ENCODE measurements at places on chromosomes 3 and 15.

GRCh38 chr3:163766112-163766511 is 1312.2 kb downstream of the SI start:
- DNase-seq, result no peak

- no peak for DNase-seq
These were observed 7.5 kb downstream of the CHL1 start for GRCh38 chr3:204102-204501.

- DNase-seq, result no peak
These were observed 1.5 kb upstream of the CDHR4 start for GRCh38 chr3:49801160-49801559.

DNA sequence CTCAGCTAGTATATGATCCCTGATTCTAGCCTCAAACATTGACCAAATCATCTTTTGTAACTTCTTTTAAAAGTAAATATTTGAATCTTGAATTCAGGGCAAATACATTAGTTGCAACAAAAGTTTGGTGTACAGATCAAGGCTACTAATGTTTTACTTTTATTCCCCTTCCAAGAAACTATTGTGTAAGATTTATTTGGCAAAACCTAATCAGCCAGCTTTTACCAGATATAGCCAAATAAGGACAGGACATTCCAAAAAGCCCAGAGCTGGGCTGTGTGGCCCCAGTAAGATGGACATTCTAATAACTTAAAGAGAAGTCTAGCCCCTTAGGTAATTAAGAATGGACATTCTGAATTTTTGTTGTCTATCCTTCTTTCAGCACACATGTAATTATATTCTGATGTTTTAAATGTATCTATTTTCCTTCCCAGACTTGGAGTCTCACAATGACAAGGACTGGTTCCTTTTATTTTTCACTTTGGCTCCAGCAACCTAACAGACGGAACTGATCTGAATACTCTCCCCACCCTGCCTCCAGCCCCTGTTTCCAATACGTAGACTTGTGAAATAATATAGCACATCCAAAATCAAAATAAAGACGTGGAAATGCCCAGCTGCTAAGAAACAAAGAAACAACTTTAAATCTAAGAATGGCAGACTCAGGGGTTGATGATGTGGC is 48.1 kb downstream of the STARD5 start:
- no peak for DNase-seq

- no peak for DNase-seq
These were observed 28.1 kb downstream of the PRKAR2A start for GRCh38 chr3:48819234-48820221.

GRCh38 chr3:187077537-187077936 is 61.8 kb downstream of the RPL39L start:
- DNase-seq, result no peak

DNA sequence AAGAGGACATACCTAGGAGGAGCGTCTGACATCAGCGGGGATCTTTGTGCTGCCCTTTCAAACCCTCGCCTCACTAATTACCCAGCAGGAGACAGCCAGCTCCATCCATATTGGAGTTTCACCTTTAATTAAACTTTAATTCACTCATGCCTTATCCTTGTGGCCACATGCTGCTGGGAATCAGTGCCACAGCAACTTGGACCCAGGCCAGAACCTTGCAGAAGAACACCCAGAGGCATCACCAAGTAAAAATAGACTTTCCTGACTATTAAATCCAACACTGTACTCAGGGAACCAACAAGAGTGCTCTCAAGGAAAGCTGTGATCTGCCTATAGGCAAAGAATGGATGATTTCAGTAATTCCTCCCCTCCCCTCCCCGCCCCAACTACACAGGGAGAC is 23.9 kb downstream of the EIF1B start:
- no peak for DNase-seq

DNA sequence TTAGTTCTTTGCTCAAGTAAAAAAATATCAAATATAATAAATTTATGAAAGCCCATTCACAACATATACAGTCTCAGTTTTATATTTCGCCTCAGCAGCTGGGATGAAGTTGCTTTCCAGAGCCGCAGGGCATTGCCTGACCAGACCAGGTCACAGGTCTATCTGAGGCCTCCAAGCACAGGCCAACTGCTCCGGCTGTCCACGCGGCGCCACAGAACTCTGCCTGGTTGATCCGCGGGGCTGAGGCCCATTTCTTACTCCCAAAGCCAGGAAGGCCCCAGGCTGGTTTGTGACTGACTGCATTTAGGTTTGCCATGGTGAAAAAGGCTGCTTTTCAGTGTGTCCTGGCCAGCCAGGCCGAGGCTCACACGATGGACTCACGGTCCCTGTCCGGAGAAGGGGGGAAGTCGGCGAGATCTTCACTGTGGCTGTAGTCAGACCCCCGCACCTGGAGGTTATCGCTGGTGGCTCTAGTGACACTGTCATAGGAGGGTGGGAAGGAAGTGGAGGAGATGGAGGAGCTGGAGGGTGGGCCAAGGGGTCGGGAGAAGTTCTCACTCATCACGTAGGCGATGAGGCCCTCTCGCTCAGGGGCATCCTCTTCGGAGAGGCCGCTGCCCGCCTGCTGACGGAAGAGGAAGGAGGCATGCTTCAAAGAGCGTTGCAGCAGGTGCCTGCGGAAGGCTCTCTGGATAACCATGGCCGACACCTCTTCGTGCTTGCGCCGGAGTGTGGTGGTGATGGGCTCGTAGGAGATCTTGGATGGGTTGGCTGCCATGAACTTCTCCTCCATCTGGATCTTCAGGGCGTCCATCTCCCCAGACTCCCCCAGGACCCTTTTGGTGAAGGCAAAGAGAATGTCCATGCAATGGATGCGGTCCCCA is 54.1 kb downstream of the EXOG start:
- no peak for DNase-seq

DNA sequence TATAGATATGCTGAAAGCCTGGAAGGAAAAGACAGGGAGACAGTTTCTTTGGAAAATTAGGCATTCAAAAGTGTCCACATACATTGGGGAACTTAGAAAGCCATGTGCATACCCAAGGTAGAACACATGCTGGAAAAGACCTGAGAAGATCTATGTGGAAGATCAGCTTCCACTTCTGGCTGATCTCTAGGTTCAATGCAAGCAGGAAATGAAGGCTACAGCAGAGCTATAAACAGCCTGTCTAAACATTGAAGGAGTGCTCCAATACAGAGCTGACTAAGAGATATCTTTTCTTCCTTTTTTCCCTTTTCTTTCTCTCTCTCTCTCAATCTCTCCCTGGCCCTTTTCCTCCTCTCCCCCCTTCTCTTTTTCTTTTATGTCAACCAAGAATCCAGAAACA is 73.6 kb upstream of the TCF12 start:
- no peak for DNase-seq

DNA sequence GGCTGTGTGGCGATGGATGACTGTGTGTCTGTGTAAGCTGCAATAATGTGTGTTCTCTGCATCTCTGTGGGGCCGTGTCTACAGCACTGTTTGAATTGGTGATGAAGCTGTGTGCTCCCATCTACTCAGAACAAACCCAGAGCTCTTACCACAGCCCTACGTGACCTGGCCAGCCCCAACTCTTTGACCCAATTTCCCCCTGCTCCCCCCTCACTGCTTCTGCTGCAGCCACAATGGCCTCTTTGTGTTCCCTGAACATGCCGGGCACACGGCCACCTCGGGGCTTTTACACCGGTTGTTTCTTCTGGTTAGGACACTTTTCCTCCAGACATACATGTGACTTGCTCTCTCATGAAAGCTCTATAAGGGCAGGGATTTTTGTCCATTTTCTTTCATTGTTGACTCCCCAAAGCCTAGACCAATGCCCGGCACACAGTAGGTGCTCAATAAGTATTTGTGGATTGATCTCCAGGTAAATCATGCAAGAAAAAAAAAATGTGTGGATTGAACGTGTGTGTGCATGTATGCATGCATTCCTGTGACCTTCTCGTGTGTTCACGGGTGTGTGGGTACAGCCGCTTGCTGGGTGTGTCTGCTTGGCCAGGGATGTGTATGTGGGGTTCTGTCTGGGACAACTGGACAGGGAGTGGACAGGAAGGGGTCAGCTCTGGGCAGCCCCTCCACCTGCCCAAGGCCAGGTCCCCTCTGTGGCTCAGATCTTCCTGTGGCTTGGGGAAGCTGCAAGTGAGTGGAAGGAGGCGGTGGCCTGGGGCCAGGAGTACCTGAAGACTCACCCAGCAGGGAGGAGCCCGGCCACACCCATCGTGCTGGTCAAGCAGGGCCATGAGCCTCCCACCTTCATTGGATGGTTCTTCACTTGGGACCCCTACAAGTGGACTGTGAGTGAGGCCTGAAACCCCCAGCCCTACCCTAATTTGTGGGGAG is 14.8 kb downstream of the VILL start:
- no peak for DNase-seq

Measured in iris pigment epithelial cell (primary cell).